ENCODE measurements at places on chromosomes 1 and 21.

DNA sequence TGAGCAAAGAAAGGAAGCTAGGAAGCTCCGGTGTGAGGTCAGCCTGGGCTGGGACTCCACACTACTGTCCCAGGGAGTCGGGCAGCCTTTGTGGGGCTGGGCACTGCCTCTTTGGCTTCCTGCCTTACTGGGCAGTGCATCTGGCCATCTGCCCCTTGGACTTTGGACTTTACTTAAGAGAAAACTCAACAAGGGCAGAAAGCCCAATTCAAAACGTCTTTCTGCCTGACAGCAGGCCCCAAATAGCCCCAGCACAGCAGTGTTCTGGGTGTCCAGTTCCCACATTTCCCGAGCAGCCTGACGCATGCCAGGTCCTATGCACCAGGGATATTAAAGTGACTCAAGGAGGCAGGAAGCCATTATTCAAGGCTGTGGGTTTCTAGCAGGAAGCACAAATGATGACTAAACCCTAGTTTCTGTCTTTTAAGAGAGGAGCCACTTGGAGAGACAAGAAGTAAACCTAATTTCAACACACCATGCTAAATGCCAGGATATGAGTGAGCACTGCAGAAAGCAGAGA lies 37.9 kb upstream of the EDEM3 start:
- peak; percentile 87 for DNase-seq

- DNase-seq = no peak
Observed at GRCh38 chr1:239426821-239427475, 40.6 kb downstream of the CHRM3 start.

GRCh38 chr1:5405263-5405662 lies 587.0 kb downstream of the NPHP4 start:
- DNase-seq = no peak

GRCh38 chr1:225921734-225922709 lies 2.0 kb downstream of the PYCR2 start:
- DNase-seq = no peak

DNA sequence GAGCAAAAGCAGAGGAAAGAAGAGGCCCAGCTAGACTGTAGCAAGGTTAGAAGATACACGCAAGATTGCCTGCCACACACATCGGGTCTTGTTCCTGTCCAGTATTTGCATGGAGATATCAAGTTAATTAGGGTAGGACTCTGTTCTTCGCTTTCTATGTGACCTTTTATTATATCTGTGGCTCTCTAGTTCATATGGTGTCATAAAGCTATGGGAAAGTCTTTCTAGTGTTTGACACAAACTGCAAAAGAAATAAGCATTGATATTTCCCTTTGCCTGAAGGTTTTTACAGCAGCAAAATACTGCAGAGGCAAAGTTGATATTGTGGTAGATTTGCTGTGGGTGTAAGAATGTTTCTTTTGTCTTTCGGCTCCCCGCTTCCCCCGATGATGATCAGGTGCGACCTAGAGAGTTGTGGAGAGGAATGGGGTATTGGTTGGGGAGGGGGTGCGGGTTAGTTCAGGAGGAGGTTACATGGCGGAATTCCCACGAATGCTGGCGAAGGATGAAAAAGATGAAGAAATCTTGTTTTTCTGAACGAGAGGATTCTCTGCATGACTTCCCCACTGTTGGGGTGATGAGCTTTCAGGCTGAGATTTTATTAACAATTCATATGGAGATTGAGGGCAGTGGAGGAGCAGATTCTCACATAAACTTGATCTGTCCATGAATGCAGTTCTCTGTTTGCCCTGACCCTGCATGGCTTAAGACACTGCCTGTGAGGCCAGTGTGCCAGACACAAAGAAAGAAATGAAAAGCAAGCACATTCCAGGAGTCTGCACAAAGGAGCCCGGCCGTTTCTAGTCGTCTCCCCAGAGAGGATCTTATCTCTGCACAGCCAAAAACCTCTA lies 550.2 kb downstream of the USP25 start:
- no peak for DNase-seq

- DNase-seq = no peak
Observed at GRCh38 chr1:61441723-61442262, 283.1 kb downstream of the TM2D1 start.

DNA sequence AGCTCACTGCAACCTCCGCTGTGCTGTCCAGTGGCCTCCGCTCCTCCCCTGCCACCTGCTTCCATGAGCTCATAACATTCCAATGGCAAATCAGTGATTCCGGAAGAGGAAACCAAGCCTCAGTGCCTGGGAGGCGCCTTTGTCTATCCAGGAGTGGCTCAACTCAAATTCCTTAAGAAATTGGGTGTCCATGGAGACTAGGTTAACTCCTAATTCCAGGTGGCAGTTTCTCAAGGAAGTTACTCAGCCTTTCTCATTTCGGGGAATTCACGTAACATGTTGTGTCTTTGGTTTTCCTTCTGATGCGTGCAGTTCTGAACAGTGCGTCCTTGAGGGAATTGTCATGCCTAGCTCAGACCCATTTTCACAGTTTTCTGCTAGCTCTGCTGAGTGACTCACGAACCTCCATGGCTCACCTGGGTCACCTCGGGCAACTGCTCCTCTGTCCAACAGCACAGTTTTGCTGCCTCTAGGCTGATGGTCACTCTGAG lies 89.9 kb upstream of the DSCAM start:
- DNase-seq = no peak

DNA sequence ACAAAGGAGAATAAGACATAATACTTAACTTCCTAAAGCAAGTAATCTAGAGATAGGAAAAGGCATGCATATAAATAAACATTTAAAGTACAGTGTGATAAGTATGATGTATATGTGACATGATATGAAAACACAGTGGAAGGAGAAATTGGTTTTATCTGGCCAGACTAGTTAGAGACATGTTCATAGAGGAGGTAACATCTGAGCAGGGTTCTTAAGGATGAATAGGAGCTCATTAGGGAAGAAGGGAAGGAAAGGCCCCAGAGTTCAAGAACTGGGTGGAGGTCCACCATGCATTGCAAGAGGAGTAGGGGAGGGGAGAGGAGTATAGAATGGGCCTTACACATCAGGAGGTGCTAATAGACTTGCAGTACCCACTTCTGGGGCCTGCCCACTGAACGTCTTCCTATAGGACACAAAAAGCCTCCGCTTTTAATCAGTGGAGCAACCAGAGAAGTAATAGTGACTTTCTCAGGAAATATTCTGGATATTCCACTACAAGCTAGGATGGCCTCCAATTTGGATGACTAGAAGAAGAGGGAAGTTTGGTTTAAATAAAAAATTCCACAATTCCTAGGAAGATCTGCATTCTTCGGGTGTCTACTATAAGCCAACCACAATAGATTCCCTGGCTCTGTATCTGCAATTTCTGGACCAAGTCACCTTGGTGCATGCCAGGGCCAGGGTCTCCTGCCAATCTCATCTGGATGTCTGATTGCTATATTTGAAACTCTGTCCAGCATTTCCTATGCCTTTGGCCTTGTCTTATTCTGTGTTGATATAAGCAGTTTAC lies 41.9 kb downstream of the NGF start:
- no peak for DNase-seq

DNA sequence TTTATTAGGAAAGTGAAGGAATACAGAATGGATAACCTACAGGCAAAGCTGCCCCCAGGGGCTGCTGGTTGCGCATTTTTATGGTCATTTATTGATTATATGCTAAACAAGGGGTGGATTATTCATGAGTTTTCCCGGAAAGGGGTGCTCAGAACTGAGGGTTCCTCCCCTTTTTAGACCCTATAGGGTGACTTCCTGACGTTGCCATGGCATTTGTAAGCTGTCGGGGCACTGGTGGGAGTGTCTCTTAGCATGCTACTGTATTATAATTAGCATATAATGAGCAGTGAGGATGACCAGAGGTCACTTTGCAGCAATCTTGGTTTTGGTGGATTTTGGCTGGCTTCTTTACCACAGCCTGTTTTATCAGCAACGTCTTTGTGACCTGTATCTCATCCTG lies 5.9 kb upstream of the ASAP3 start:
- DNase-seq = no peak

GRCh38 chr1:97281962-97282361 lies 560.4 kb downstream of the PTBP2 start:
- no peak for DNase-seq

DNA sequence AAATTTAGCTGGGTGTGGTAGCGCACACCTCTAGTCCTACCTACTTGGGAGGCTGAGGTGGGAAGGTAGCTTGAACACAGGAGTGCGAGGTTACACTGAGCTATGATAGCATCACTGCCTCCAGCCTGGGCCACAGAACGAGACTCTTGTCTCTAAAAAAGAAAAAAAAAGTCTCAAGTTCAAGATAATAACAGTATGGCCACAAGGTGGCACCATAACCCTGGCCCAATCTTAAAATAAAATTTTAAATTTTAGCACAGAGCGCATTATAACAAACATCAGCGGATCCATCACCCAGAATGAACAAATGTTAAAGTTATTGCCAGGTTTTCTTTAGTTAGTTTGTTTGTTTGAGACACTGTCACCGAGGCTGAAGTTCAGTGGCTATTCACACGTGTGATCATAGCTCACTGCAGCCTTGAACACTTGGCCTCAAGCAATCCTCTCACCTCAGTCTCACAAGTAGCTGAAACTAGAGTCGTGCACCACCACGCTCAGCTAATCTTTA lies 2.9 kb upstream of the HTR6 start:
- no peak for DNase-seq
